ENCODE measurements at places on chromosomes 2 and 18. TPM values are rescaled to one million over a fixed set of nuclear protein-coding genes. Genes with fewer than 3 reads are reported as not detected.

Gene AP1S3
- total RNA-seq, result 10.0 TPM

Gene CEP68
- total RNA-seq, result 32.3 TPM

Gene FAHD2B
- total RNA-seq, result 8.8 TPM

Gene ANO7
- 0.58 TPM for total RNA-seq

Gene RBKS
- 1.3 TPM for total RNA-seq
